ENCODE measurements at places on chromosomes 2 and 18. TPM values are rescaled to one million over a fixed set of nuclear protein-coding genes. Genes with fewer than 3 reads are reported as not detected.

Gene STARD7
- total RNA-seq, result 92.4 TPM

- no peaks in the 10 kb centered on the region for H3K36me3 ChIP-seq
- H3K27me3 ChIP-seq, result no peaks in the 10 kb centered on the region
- no peak overlapping the region for H3K4me3 ChIP-seq
- peaks cover 28% of the 10 kb centered on the region for H3K4me1 ChIP-seq
Measured at GRCh38 chr2:48412443-48413250, 117.3 kb upstream of the STON1 start.

Gene TMEM127
- total RNA-seq, result 56.5 TPM

- H3K4me3 ChIP-seq, result no peak overlapping the region
- no peak for DNase-seq
- peaks cover 9% of the 10 kb centered on the region for H3K4me1 ChIP-seq
- no peak overlapping the region for H3K27ac ChIP-seq
- no peaks in the 10 kb centered on the region for H3K36me3 ChIP-seq
Measured at GRCh38 chr2:71536226-71536671, 82.9 kb downstream of the DYSF start.

Gene GKN2
- total RNA-seq, result not detected

Gene GNAL
- total RNA-seq, result 8.7 TPM

Gene CYTIP
- 2.1 TPM for total RNA-seq

- no peaks in the 10 kb centered on the region for H3K4me1 ChIP-seq
- H3K27ac ChIP-seq, result no peak overlapping the region
- H3K27me3 ChIP-seq, result no peaks in the 10 kb centered on the region
- no peaks in the 10 kb centered on the region for H3K36me3 ChIP-seq
Measured at GRCh38 chr2:14223576-14223975, 408.9 kb upstream of the LRATD1 start.

DNA sequence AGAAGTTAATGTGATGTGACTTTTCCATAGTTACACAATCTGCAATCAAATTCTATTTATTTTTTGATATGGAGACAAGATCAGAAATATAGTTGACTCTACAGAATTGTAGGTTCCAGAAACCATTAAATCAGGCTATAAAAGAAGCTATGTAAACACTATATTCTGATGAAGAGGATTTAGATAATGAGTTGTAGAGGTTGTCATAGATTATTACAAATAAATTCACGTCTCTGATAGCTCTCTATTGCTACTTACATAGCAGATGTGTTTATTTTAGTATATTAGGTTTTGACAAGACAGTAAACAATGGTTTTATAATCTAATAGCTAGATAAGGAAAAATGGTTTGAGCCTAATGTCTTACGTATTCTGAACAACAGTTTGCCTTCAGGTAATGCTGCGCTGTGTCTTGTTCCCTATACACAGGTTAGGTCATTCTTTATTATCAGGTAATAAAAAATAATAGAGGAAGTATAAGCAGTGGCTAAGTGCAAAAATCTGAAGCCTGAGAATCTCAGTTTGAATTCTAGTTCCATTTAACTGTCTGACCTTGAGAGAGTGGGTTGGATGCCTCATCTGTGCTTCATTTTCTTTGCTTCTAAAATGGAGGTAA is 93.4 kb downstream of the PPP1R1C start:
- H3K27ac ChIP-seq, result no peak overlapping the region
- no peak for DNase-seq
- H3K36me3 ChIP-seq, result no peaks in the 10 kb centered on the region
- H3K4me3 ChIP-seq, result no peak overlapping the region
- H3K4me1 ChIP-seq, result peaks cover 8% of the 10 kb centered on the region
- H3K27me3 ChIP-seq, result no peaks in the 10 kb centered on the region

- H3K4me3 ChIP-seq, result no peak overlapping the region
- no peak overlapping the region for H3K27ac ChIP-seq
- H3K4me1 ChIP-seq, result no peaks in the 10 kb centered on the region
- no peaks in the 10 kb centered on the region for H3K36me3 ChIP-seq
Measured at GRCh38 chr2:30729031-30729430, 78.2 kb downstream of the CAPN13 start.

- H3K36me3 ChIP-seq, result no peaks in the 10 kb centered on the region
- H3K4me1 ChIP-seq, result peaks cover 11% of the 10 kb centered on the region
- no peak for DNase-seq
- H3K4me3 ChIP-seq, result no peak overlapping the region
- no peak overlapping the region for H3K27ac ChIP-seq
Measured at GRCh38 chr2:102439065-102439695, 16.2 kb downstream of the IL18RAP start.

Gene YES1
- 98.6 TPM for total RNA-seq

Gene LONRF2
- 1.9 TPM for total RNA-seq

DNA sequence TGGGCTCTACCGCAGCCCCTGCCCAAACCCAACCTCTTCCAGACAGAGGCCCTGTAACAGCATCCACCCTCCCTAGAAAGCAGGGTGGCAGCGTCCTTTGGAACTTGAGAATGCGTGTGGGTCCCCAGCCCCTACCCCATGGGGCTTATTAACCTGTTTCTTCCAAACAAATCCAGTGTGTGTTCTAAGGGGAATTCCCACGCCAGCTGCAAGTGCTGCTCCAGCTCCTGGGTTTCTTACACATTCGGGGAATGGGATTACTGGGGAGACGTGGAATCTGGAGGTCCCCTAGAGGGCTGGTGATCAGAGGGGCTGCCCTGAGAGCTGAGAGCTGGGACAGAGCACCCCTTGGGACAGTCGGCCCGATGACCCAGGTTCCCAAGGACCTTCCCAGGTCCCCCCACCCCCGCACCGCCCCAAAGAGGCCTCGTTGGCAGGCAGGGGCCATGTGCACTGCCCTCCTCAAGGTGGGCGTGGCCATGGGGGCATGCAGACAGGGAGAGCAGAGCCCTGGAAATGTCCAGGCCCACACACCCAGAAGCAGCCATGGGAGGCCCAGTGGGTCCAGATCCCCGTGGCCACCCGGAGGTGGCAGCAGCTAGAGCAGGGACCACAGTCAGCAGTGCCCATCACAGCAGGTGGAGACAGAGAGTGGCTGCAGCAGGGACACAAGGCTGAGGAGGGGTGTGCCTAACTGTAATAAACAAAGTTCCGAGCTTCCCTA is 18.8 kb upstream of the TEX44 start:
- no peak for DNase-seq
- H3K27me3 ChIP-seq, result no peaks in the 10 kb centered on the region
- no peaks in the 10 kb centered on the region for H3K36me3 ChIP-seq

Gene SH3YL1
- 118 TPM for total RNA-seq

- H3K4me1 ChIP-seq, result no peaks in the 10 kb centered on the region
- no peaks in the 10 kb centered on the region for H3K27me3 ChIP-seq
- no peak overlapping the region for H3K27ac ChIP-seq
- H3K36me3 ChIP-seq, result no peaks in the 10 kb centered on the region
- H3K4me3 ChIP-seq, result no peak overlapping the region
Measured at GRCh38 chr2:99819766-99820165, 322.6 kb downstream of the AFF3 start.

Gene SMYD1
- not detected for total RNA-seq

All from suprapubic skin (tissue), 4 donors.